NCI-H460 (cell line): ENCODE measurements at places on chromosomes 13 and 19. TPM values are rescaled to one million over a fixed set of nuclear protein-coding genes. Genes with fewer than 3 reads are reported as not detected.

GRCh38 chr19:15468675-15469512 lies 4.5 kb upstream of the RASAL3 start:
- no peak for DNase-seq

DNA sequence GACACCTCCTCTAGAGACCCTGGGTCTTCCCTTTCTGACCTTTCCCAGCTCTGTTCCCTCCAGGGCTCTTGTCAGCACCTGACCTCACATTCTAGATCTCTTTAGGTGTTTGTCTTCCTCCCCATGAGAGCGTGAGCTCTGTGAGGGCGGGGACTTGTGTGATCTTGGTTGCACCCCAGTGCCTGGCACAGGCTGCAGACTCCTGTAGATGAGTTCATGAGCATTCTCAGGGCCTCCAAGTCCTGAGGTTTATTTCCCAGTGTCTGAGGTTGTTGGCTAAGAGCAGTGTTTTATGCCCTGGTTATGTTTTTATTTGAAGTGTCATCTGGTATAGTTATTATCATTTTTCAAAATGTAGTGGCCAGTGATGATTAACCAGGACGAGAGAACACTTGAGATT lies 596 bp downstream of the CEACAM4 start:
- DNase-seq, result no peak

DNA sequence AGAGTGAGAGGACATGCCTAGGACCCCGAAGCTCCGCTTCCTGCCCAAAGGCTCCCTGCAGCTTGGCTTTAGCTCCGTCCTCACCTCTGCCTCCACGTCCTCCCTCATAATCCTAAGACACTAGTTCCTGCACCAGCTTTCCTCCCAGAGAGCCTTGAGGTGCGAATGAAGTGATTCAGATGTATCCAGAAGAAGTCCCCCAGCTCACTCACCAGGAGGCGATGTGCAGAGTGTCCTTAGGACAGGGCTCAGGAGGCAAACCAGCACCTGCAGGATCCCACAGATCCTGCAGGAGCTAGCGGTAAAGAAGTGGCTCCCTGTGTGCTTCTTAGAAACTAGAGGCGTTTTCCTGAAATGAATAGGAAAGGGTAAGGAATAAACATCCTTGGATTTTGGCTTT lies 109.7 kb downstream of the HSPH1 start:
- no peak for DNase-seq

DNA sequence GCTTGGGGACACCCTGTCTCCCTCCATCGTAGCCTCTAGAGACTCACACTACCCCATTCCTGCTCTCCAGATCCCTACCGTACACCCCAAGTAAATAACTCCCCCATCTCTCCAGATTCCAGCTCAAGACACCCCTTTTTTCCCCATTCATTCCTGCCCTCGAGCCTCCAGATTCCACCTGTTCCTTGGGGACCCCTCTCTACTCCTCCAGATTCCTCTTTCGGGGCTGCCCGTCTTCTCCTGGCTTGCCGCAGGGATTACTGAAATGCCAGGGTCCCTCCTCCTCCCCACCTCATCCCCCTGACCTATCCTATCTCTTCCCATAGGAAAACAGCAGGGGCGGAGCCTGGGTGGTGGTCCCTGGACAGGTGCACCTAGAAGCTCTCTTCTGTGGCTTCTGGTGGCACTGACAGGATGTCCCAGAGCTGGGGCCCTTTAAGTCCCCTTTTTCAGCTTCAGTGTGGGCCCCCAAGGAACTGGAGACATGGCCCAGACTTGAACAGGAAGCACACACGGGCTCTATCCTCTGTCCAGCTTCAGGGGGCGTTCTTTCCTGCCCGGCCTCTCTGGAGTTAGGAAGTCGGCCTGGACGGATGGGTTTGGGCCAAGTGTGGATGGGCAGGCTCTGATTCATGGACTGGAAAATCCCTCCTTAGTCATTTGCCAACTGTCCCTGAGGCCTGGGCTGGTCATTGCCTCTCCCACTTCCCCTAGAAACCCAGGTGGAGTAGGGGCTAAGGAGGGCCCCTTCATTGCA lies 1.2 kb downstream of the ZSWIM4 start:
- DNase-seq, result no peak

DNA sequence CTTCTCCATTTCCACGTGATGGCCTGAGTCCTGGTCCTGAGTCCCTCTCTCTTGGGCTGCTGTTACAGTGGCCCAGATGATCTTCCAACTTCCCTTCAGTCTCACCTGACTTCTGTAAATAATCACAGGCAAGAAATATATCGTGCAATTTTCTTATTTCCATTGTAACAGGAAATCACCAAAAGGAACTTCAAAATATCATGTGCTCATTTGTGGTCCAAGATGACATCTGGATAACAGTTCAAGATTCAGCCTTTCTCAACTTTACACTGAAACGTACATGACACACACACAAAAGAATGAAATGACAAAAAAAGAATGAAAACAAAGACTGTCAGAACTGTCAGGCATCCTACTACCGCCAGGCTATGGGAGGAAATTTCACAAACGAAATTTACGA lies 22.0 kb upstream of the RAP2A start:
- no peak for DNase-seq

DNA sequence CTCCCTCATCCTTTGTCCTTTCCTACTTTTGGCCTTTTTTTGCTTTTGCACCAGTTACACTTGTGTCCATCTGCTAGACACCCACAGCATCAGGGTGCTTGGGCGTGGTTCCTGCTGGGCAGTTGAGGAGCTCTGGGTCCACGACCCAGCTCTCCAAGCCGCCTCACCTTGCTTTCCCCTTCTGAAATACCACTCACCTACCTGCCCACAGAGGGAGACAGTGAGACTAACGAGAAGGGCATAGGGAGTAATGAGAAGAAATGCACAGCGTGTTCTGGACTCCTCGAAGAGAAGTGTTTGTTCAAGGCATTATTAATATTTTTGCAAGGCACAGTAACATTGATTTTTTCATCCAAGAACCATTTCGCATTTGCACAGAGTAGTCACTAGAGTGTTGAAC lies 92.9 kb downstream of the DNAJC15 start:
- DNase-seq, result no peak

MRI1 gene
- total RNA-seq, result 19.1 and 20.2 TPM in 2 replicates
